Melanocyte of skin (primary cell): ENCODE measurements at places on chromosomes 16 and 17. TPM values are rescaled to one million over a fixed set of nuclear protein-coding genes. Genes with fewer than 3 reads are reported as not detected.

GUCY2D gene
- total RNA-seq = not detected in 2 replicates

PRR35 gene
- not detected in 2 replicates for total RNA-seq

CHD9NB gene
- total RNA-seq = 0.69 and 1.8 TPM in 2 replicates

COX6A2 gene
- not detected in 2 replicates for total RNA-seq

MYL4 gene
- total RNA-seq = not detected in 2 replicates

KRT36 gene
- total RNA-seq = not detected in 2 replicates

GLP2R gene
- total RNA-seq = under 0.01 and 0.69 TPM in 2 replicates

HOXB5 gene
- not detected in 2 replicates for total RNA-seq

SRCIN1 gene
- under 0.01 and 0.15 TPM in 2 replicates for total RNA-seq

SLC5A10 gene
- 4.4 and 5.5 TPM in 2 replicates for total RNA-seq

FNDC8 gene
- total RNA-seq = not detected in 2 replicates

ABCC11 gene
- total RNA-seq = 0.34 TPM in 1 of 2 replicates, not detected in the other

CRYM gene
- 0.31 and 0.67 TPM in 2 replicates for total RNA-seq

UMOD gene
- total RNA-seq = not detected in 2 replicates

TP53TG3F gene
- not detected in 2 replicates for total RNA-seq

KRTAP16-1 gene
- total RNA-seq = not detected in 2 replicates

SYCE1L gene
- 0.15 TPM in 1 of 2 replicates, not detected in the other for total RNA-seq

CDC6 gene
- total RNA-seq = 17.6 and 21.8 TPM in 2 replicates

CCL7 gene
- total RNA-seq = not detected in 2 replicates

TRAF4 gene
- 50.7 and 69.3 TPM in 2 replicates for total RNA-seq

LMF1 gene
- total RNA-seq = 23.0 and 26.7 TPM in 2 replicates

KCNJ18 gene
- not detected in 2 replicates for total RNA-seq

BAIAP3 gene
- total RNA-seq = under 0.01 TPM in 1 of 2 replicates, not detected in the other

CCL16 gene
- not detected in 2 replicates for total RNA-seq
